T-helper 1 cell treated with Interleukin-12 subunit alpha and Interleukin-12 subunit beta and Interleukin-4 antibody, amounts not matched to agents 30 ng/mL and 1 ng/mL, for 36 hours (primary cell): ENCODE measurements at places on chromosomes 3 and 15. TPM values are rescaled to one million over a fixed set of nuclear protein-coding genes. Genes with fewer than 3 reads are reported as not detected.

MCF2L2 gene
- total RNA-seq: 3.8 and 3.9 TPM in 2 replicates

HEMK1 gene
- 56.3 and 59.4 TPM in 2 replicates for total RNA-seq

IMPDH2 gene
- 157 and 161 TPM in 2 replicates for total RNA-seq

SST gene
- not detected in 2 replicates for total RNA-seq

RTF1 gene
- total RNA-seq: 39.8 and 43.9 TPM in 2 replicates

SYNPR gene
- not detected in 2 replicates for total RNA-seq

B3GALNT1 gene
- 4.6 and 5.4 TPM in 2 replicates for total RNA-seq

ZBBX gene
- not detected in 2 replicates for total RNA-seq

IL17RE gene
- total RNA-seq: 2.4 and 2.5 TPM in 2 replicates

EFHB gene
- total RNA-seq: 0.37 TPM in 1 of 2 replicates, not detected in the other

NBEAL2 gene
- total RNA-seq: 299 and 303 TPM in 2 replicates

GOLGA8J gene
- total RNA-seq: 0.74 TPM in 1 of 2 replicates, not detected in the other

B2M gene
- 8,744 and 8,765 TPM in 2 replicates for total RNA-seq

IL16 gene
- total RNA-seq: 237 and 240 TPM in 2 replicates

CYP1A1 gene
- total RNA-seq: 0.42 and 0.46 TPM in 2 replicates

DAZL gene
- not detected in 2 replicates for total RNA-seq

P2RY1 gene
- total RNA-seq: 0.34 and 0.37 TPM in 2 replicates

P2RY14 gene
- 15.9 and 17.8 TPM in 2 replicates for total RNA-seq

PAK6 gene
- 0.22 and 0.37 TPM in 2 replicates for total RNA-seq

FETUB gene
- total RNA-seq: not detected in 2 replicates

TKT gene
- 231 and 232 TPM in 2 replicates for total RNA-seq

PROK2 gene
- total RNA-seq: not detected in 2 replicates

RUBCN gene
- 52.5 and 52.9 TPM in 2 replicates for total RNA-seq

ZBTB47 gene
- 1.7 and 2.0 TPM in 2 replicates for total RNA-seq

GRK7 gene
- not detected in 2 replicates for total RNA-seq

NRG4 gene
- not detected in 2 replicates for total RNA-seq

LEKR1 gene
- total RNA-seq: 0.59 and 1.3 TPM in 2 replicates

REC114 gene
- total RNA-seq: not detected in 2 replicates

ITIH1 gene
- not detected in 2 replicates for total RNA-seq

SOX14 gene
- total RNA-seq: not detected in 2 replicates

CHRFAM7A gene
- 0.78 TPM in 1 of 2 replicates, not detected in the other for total RNA-seq

SEMA3G gene
- not detected in 2 replicates for total RNA-seq

ANKRD63 gene
- total RNA-seq: not detected in 2 replicates

ULK4 gene
- total RNA-seq: 9.9 and 10.3 TPM in 2 replicates

AADAC gene
- not detected in 2 replicates for total RNA-seq

PTH1R gene
- not detected in 2 replicates for total RNA-seq

ST3GAL6 gene
- total RNA-seq: 0.29 TPM in 1 of 2 replicates, not detected in the other

CHST13 gene
- total RNA-seq: not detected in 2 replicates

SLC12A1 gene
- total RNA-seq: not detected in 2 replicates

GALNT15 gene
- not detected in 2 replicates for total RNA-seq

EFL1 gene
- 23.0 and 25.9 TPM in 2 replicates for total RNA-seq

CNTN6 gene
- total RNA-seq: not detected in 2 replicates

CDHR4 gene
- total RNA-seq: 0.20 and 0.22 TPM in 2 replicates

CYP11A1 gene
- total RNA-seq: not detected in 2 replicates

P2RY12 gene
- total RNA-seq: not detected in 2 replicates

ANKUB1 gene
- total RNA-seq: not detected in 2 replicates

LINGO1 gene
- not detected in 2 replicates for total RNA-seq

GOLGA8S gene
- 0.61 and 0.71 TPM in 2 replicates for total RNA-seq

ATP8B4 gene
- total RNA-seq: 51.8 and 56.6 TPM in 2 replicates

GOLGA6L24 gene
- not detected in 2 replicates for total RNA-seq

FBXL2 gene
- total RNA-seq: not detected in 2 replicates

TRH gene
- not detected in 2 replicates for total RNA-seq
